Cortex of kidney (tissue), 1 donor: ENCODE measurements at places on chromosomes 16 and 17.

DNA sequence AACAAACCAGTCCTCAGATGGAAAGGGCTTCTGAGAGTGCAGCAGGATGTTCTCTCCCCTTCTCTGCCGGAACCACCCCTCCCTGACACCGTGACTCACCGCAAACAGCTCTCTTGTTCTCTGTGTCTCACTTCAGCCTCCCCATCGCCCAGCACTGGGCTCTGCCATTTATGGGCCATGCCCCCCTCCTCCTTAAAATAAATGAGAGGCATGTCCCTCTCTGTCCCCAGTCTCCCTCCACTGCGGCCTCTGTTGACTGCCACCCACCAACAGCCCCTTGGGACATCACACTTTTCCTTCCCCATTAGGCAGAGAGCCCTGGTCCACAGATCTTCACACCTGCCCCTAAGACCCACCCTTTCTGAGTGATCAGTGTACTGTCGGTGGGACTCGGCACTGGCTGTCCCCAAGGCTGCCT, 6.3 kb downstream of the CCDC102A start:
- DNase-seq, result no peak

- no peak for DNase-seq
Observed at GRCh38 chr17:71802663-71803062, 318.2 kb upstream of the SOX9 start.

DNA sequence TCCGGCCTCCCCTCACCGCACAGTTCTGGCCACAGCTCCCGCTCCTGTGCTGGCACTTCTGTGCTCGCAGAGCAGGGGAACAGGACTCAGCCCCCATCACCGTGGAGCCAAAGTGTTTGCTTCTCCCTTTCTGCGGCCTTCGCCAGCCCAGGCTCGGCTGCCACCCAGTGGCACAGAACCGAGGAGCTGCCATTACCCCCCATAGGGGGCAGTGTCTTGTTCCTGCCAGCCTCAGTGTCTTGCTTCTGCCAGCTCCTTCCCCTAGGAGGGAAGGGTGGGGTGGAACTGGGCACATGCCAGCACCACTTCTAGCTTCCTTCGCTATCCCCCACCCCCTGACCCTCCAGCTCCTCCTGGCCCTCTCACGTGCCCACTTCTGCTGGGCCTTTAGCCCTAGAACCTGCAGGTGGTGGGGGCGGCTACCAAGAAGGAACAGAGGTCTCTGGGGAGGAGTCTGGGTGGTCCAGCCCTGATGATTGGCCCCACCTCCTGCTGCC, 645 bp upstream of the ELMO3 start:
- DNase-seq, result no peak

DNA sequence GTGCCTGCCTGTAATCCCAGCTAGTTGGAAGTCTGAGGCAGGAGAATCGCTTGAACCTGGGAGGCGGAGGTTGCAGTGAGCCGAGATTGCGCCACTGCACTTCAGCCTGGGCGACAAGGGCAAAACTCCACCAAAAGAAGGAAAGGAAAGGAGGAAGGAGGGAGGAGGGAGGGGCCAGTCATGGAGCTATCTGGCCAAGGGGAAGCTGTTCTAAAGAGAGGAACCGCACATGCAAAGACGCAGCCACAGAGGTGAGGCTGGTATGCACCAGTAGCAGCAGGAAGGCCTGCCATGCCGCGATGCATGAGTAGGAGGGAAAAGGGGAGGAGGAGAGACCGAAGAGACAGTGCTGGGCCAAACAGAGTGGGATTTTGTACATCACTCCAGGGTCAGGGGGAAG, 35.9 kb downstream of the HSBP1 start:
- DNase-seq, result no peak

- DNase-seq, result no peak
Observed at GRCh38 chr17:859824-860195, 77.7 kb downstream of the MRM3 start.

- no peak for DNase-seq
Observed at GRCh38 chr17:82031303-82031884, at the start of gene RAC3. Gene RAC3, plus strand, starts transcription at chr17:82031678. Its CDS starts 84 bp downstream, at chr17:82031762.

DNA sequence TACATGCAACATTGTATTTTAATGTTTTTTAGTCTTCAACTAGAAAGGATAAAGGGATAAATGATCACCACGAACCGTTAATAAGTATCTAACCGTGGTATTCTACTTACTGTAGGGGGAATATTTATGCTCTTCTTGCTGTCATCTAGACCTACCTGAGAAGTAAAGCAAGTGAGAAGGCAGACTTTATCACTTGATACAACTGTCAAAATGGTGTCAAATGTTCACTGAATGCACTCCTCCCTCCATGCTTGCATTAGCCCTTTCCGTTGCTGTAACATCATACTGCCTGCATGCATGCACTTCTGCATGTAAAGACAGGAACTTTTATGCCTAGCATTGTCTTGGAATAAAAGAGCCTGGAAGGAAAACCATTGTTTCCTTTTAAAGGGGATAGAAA, 298.6 kb upstream of the PMFBP1 start:
- DNase-seq, result no peak
